ENCODE measurements at places on chromosomes 1 and 21.

GRCh38 chr1:232793944-232794343 is 11.3 kb upstream of the MAP10 start:
- DNase-seq = peak; percentile 63

GRCh38 chr1:2835650-2836159 is 34.2 kb upstream of the TTC34 start:
- DNase-seq = no peak

DNA sequence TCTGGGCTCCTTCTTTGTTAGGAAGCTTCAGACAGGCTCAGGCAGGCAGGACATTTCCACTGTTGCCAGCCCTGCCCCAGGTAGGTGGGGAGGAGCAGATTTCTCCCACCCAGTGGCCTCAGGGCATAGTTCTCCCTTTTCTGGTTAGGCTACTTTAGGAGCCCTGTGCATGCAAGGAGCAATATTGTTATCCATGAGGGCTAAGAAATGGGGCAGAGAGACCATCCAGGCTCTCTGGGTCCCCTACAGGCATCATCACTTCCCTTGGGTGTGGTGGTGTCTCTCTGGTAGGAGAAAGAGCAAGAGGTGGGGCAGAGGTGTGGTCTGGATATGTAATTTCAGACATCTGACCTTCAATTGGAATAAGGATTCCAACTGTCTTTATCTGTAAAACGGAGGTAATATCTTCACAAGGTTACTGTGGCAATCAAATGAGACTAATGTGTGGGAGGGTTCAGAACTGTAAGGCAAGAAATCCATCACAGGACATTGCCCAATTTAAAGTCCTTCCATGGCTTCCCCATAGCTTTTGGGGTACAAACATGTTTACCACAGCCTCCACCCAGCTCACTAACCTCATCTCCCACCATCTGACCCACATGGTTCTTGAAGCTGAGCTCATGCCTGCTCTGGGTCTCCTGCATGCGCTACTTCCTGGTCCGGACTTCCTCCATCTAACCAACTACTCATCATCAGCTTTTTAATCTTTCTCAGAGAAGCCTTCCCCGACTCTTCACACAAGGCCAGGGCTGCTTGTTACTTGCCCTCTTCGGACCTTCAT is 26.1 kb downstream of the PCAT6 start:
- DNase-seq = peak; percentile 82

DNA sequence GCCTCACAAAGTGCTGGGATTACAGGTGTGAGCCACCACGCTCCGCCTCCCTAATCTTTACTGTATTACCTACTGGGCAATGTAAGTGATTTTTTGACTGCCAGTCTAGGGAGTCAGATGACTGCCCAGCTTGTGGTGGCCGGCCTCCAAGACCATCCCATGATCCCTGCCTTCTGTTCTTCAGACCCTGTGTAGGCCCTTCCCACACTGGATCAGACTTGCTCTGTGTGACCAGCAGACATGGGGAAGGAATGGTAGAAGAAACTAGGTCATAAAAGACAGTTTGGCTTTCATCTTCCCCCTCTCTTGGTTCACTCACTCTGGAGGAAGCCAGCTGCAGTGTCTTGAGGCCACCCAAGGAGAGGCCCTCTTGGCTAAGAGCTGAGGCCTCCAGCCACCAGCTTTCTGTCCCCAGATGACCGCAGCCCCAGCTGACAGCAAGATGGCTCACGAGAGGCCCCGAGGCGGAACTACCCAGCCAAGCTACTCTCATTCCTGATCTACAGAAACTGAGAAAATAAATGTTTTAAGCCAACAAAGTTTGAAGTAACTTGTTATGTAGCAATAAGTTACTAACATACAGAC is 14.5 kb upstream of the CBR3 start:
- DNase-seq = no peak

DNA sequence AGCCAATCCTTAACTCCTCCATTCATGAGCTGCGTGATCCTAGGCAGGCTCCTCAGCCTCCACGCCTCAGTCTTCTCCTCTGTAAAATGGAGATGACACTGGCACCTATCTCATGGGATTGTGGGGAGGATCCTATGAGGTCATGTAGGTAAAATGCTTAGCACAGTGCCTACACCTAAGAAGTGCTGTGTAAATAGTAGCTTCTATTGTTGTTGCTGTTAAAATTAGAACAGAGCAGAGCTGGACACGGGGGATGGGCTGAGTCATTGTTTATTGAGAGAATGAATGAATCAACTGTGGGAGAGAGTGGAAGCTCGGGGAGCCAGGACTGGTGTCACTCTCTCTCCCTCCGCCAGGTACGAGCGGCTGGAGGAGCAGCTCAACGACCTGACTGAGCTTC is 43.0 kb downstream of the TMCC2 start:
- DNase-seq = peak; percentile 98

GRCh38 chr1:14513111-14513510 is 85.4 kb upstream of the KAZN start:
- DNase-seq = no peak

GRCh38 chr1:190615818-190616217 is 138.2 kb upstream of the BRINP3 start:
- no peak for DNase-seq

DNA sequence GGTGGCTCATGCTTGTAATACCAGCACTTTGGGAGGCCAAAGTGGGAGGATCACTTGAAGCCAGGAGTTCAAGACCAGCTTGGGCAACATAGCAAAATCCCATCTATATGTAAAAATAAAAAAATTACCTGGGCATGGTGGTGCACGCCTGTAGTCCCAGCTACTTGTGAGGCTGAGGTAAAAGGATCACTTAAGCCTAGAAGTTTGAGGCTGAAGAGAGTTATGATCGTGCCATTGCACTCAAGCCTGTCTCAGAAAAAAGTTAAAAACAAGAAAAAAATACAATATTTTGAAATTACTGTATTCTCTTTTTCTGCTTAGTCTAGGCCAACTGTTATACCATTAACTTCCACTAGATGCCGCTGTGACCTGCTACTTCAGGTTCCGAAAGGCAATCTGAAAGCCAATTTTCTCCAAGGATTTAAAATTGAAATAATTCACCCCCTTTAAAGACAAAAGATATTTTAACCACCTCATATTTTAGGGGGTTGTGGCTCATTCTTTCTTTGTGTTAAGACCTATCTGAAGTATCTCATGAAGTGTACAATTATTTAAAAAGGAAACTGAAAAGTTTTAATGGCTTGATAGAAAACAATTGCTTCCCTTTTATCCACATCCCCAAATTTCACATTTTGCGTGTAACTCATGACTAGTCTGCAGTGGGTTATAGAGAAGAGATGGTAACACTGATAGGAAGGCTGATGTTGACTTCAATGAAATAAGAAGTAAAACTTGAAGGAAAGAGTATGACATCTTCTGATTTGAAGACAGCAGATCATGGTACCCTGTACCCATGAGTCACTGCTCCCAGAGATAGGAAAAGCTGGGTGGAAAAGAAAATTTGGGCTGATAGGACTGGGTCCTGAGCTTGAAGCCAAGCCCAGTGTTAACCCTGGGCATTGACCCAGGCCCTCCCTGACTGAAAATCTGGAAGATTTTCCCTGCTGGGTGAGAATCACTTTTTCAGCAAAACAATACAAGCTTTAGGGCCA is 24.4 kb upstream of the CLDN14 start:
- peak; percentile 42 for DNase-seq

GRCh38 chr1:68136187-68136586 is 85.8 kb upstream of the DIRAS3 start:
- DNase-seq = peak; percentile 81

DNA sequence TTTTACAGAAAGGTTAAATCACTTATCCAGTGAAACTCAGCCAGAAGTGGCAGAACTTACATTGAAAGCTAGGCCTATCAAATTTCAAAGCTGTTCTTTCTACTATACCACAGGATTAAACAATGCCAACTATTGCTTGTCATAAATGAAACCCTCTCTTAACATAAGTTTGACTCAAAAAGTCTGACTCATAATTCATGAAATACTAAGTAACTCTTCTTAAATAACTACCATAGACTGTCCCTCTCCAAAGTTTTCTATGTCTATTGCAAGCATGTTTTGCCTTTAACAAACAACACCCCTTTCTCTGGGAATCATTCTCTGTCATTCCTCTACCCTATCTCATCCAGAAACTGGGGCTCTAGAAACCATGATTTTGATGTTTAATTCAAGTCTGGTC is 109.5 kb upstream of the UBE2U start:
- DNase-seq = peak; percentile 83

DNA sequence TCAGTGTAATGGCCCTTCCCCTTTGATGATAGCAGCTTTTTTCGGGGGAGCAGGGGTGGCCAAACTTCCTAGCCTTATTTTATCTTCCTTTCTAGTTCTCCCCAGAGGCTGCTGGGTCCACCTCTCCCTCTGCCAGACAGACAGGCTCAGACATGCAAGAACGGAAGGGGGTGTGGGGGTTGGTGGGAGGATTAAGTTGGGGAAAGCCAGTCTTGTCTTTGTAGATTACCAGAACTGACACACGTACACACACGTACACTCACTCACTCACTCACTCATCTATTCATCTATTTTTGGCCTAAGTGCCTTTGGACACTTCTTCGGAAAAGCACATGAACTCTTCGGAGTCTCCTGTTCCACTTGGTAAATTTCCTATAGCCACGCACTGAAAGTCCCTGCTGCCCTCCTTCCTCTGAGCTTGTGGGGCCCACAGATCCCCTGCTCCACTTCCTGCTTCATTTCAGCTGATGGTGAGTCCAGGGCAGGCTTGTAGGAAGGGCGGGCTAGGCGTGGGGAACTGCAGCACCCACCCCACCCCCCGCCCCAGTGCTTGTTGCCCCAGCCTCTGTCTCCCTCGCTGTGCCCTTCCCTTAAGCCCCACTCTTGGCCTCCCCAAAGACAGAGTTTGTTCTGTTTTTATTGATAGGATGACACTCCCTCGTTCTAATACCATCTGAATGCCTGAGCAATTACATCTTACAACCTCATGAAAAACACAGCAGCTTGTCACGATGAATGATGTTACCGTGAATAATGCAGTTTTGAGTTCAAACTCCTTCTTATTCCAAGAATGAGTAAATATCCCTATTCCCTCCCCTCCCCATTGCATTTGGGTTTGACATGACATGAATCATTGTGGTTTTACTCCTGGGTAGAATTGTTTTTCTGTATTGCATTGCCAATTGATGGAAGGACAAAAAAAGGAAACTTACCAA is 60.7 kb upstream of the ATP5PO start:
- DNase-seq = peak; percentile 100

DNA sequence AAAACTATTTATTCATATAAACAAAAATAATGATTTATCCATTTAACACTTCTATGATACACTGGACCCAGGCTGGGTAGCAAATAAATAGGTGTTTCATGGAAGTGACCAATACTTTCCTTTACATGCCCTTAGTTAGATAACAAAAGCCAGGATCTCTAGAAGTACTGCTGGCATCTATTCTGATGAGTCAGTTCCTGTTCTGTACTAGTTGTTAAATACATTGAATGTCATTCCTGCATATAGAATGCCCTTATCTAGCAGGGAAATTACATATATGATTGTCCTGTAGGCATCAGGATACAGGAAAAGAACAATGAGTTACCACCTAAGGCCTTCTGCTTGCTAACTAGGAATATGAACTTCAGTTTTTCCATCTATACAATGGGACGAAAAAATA is 130.8 kb downstream of the HFM1 start:
- peak; percentile 70 for DNase-seq

DNA sequence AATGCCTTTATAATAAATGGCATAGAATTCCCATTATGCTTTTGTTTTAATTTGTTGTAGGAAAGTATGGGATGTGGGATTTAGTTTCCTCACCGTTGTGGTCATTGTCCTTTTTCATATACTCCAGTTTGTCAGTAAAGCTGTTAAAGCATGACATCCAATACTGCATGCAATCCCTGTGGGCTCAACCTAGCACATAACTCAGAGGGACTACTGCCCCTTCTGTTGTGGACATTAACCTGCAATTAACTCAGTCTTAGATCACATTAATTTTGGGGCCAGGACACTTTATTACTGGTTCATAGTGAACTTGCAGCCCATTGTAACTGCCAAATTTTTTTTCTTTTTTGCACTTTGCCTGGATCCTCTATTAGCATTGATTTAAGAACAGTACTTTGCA is 112.5 kb downstream of the DNM3 start:
- DNase-seq = no peak

DNA sequence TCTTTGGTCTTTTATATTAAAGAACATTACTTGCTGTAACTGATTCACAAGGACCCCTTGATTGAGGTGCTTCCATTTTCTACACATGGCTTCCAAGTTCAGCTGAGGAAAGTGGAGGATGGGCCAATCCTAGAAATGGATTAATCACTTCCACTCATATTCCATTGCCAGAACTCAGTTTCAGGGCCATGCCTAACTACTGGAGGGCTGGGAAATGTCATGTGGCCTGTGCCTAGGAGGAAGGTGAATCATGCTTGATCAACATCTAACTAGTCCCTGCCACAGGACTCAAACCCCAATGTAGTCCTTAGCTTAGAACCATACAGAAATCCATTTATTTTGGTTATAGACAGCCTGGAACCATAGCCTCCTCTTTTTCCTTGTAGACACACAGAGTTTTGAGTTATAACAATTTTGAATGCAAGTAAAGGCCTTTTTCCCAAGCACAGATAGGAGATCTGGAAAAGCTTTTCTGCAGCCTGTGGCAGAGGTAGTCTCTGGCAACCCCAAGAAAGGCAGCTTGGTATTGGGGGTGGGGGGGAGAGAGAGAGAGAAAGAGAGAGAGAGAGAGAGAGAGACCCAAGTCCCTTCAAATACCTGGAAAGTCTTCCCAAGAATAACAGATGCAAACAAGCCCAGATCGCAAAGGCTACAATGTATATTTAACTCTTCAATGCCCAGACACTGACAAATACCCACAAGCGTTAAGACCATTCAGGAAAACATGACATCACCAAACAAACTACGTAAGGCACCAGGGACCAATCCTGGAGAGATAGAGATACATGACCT is 12.5 kb downstream of the MAST2 start:
- peak; percentile 85 for DNase-seq

DNA sequence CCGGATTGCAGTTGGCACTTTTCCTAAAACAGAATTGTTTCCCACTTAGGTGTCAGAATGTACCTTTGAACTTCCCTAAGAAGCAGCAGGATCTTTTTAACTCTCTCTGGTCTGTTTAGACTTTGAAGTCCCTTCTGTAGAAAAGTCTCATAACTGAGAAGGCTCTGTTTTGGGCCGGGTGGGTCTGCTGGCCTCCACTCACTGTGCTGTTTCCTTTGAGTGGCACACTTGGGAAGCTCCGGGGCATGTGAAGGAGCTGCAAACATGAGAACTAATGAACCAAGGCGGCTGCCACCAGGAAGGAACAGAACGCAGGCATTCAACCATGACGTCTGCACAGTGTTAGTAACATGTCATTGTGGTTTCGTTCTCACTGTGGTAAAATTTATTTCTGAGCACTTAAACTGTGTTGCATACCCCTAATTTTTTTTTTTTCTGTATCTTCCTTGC is 19.5 kb upstream of the NCMAP start:
- no peak for DNase-seq

DNA sequence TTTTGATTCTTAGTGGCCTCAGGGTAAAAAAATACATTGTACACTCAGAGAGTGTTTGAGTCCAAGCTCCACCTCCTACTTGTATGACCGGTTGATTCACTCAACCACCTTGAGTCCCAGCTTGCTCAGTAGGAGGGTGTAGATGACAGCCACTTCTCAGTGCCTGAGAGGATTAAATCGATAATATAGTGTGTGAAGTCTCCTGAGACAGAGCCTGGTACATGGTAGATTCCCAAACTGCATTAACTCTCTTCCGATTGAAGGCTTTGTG is 38.4 kb downstream of the NCMAP start:
- peak; percentile 92 for DNase-seq

GRCh38 chr1:222948079-222948478 is 133.2 kb downstream of the DISP1 start:
- DNase-seq = no peak

- DNase-seq = no peak
These were observed 65.7 kb downstream of the DUSP10 start for GRCh38 chr1:221675880-221676800.
